ENCODE measurements at places on chromosomes 5 and 9. TPM values are rescaled to one million over a fixed set of nuclear protein-coding genes. Genes with fewer than 3 reads are reported as not detected.

DNA sequence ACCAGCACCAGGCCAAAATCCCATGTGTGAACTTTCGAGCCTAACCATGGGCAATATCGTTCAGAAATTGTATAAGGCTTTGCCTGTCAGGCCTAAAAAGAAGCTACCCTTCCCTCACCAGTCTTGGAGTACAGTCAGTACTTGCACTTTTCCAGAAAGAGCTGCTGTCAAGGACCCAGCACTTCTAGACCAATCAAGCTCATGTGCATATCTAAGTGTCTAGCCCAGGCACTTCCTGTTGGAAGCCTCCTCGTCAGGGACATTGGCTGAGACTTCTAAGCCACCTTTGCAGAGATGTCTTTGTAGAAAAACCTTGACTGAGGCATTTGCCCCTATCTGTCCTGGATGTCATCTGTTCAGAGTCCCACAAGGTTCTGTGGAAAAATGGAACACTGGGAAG, 1930.5 kb downstream of the EFNA5 start:
- no peak overlapping the region for H3K27ac ChIP-seq
- no peaks in the 10 kb centered on the region for H3K4me1 ChIP-seq
- DNase-seq, result no peak

DNA sequence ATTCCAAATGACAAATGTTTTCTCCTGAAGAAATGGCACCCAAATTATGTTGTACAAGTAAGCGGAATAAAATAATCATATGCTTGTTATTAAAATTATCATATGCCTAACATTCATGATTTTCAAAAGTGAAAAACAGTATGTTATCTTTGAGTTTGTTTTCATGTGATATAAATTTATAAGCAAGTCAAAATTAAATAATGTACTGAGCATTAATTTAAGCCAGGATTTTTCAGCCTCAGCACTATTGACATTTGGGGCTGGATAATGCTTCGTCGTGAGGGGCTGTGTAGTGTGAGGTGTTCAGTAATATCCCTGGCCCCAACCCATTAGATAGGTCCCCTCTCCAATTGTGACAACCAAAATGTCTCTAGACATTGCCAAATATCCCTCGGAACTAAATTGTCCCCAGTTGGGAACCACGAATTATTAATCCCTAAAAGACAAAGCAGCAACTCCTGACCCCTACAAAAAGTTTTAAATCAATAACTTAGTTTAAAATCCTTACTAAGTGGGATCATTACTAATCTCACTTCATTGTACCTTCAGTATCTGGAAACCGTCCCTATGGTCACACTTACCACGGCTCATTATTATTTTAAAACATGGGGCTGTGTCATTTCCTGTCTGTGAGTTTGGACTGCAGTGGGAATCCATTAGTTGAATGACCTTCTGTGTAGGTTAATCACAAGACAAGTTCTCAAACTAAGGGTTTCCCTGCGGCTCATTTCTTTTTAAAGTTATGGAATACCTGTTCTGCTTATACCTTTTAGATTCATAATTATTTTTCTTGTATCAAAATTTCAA, 1.3 kb upstream of the NNT start:
- no peak for DNase-seq
- H3K27me3 ChIP-seq, result no peaks in the 10 kb centered on the region
- peak overlapping the region; percentile 90 for H3K4me3 ChIP-seq
- H3K27ac ChIP-seq, result peak overlapping the region; percentile 76
- peaks cover 10% of the 10 kb centered on the region for H3K4me1 ChIP-seq

DNA sequence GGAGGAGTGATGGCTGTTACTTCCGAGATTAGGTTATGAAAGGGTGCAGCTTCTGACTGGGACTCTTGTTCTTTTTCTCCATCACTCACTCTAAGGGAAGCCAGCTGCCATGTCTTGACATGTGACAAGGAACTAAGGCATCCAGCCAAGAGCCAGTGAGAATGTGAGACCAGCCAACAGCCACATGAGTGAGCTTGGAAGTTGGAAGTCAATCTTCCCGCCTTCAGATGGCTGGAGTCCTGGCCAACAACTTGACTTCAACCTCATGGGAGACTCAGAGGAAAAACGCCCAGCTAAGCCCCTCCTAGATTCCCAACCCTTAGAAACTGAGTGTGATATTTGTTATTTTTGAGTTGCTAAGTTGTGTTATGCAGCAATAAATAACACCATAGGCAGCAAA, 201.1 kb downstream of the SNX18 start:
- H3K27me3 ChIP-seq, result no peaks in the 10 kb centered on the region
- no peak overlapping the region for H3K4me3 ChIP-seq
- peak; percentile 34 for DNase-seq
- no peak overlapping the region for H3K27ac ChIP-seq
- H3K36me3 ChIP-seq, result no peaks in the 10 kb centered on the region

DNA sequence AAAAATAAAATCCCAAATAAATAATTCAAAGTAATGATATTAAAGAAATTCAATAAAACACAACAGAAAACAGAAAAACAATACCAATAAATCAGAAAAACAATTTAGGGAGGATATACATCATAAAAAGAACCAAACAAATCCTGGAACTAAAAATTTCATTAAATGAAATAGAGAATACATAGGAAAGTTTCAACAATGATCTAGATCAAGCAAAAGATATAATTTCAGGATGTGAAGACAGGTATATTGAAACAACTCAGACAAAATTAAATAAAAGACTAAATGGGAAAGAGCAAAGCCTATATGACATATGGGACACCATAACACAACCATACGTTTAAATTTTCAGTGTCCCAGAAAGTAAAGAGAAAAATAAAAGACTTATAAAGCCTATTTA, 85.1 kb upstream of the GHR start:
- no peak for DNase-seq
- H3K4me1 ChIP-seq, result no peaks in the 10 kb centered on the region
- no peaks in the 10 kb centered on the region for H3K36me3 ChIP-seq
- H3K27ac ChIP-seq, result no peak overlapping the region

Gene GAPT
- not detected for total RNA-seq

Gene DDX4
- total RNA-seq, result not detected

Gene CDHR2
- total RNA-seq, result not detected
